ENCODE measurements at places on chromosomes 2 and 18.

GRCh38 chr18:63087421-63088230 is 231.9 kb downstream of the BCL2 start:
- no peak for DNase-seq

DNA sequence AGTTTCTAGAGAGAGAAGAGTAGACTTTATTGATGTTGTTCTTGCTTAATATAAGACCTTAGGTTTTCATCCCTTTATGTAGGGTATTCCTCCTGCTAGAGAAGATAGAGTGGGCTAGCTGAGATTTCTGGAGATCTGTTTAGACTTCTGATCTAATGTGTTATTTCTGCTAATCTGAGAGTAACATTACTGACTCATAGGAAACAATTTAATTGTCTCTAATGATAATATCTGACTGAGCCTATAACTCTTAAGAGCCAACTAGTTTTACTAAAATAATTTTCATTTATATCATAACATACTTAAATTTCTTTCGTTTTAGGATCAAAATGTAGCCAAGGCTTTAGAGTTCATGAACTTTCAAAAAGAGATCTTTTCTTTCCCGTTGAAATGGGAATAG is 618.7 kb upstream of the ZEB2 start:
- DNase-seq = no peak

- DNase-seq = no peak
Measured at GRCh38 chr2:134540990-134541389, 177.8 kb downstream of the TMEM163 start.

DNA sequence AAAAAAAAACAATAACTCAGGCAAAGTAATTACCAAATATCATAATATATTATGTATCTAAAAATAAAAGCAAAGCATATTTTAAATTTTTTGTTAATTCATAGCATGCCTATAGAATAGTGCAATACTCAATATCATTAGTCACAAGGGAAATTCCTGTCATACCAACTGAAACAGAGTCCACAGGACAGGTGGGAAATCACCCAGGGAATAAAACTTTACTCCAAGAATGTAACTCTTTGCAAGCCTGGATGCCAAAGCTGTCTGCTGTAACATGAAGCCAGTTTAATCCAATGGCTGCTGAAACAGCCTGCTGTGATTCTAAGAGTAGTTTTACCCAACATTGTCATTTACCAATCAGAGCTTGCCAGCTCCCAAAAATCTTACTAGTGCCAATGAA is 40.0 kb upstream of the SULT1C3 start:
- DNase-seq = no peak

- no peak for DNase-seq
Measured at GRCh38 chr2:69589973-69590652, 53.4 kb downstream of the AAK1 start.

Measured in NCI-H2171 (cell line).